HT1080 (cell line): ENCODE measurements at places on chromosomes 6 and 20. TPM values are rescaled to one million over a fixed set of nuclear protein-coding genes. Genes with fewer than 3 reads are reported as not detected.

Gene PERP
- 39.9 and 60.2 TPM in 2 replicates for total RNA-seq

Gene SLC35F1
- 0.05 and 0.07 TPM in 2 replicates for total RNA-seq

Gene ACTL10
- total RNA-seq: 0.06 TPM in 1 of 2 replicates, not detected in the other

DNA sequence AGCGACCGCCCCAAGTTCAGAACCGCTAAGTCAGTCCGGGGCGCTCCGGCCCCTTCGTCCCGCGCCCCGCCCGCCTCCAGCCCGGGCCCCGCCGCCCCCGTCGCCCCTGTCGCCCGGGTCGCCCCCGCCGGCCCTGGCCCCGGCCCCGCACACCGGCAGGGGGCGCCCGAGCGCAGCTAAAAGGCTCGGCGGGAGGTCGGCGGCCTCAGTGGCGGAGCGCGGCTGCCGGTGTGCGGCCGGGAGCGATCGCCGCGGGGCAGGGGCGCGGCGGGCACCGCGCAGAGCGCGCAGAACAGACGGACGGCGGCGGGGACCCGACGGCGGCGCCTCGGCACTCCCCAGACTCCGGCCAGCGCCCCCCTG, at the start of gene FNDC1:
FNDC1 (plus strand) TSS at position 208 of the 363 bp plus-strand sequence. CDS start 197 bp downstream, outside the sequence.
- no peak for DNase-seq

- DNase-seq: no peak
Measured at GRCh38 chr6:61585504-61585903, 700.5 kb downstream of the KHDRBS2 start.

DNA sequence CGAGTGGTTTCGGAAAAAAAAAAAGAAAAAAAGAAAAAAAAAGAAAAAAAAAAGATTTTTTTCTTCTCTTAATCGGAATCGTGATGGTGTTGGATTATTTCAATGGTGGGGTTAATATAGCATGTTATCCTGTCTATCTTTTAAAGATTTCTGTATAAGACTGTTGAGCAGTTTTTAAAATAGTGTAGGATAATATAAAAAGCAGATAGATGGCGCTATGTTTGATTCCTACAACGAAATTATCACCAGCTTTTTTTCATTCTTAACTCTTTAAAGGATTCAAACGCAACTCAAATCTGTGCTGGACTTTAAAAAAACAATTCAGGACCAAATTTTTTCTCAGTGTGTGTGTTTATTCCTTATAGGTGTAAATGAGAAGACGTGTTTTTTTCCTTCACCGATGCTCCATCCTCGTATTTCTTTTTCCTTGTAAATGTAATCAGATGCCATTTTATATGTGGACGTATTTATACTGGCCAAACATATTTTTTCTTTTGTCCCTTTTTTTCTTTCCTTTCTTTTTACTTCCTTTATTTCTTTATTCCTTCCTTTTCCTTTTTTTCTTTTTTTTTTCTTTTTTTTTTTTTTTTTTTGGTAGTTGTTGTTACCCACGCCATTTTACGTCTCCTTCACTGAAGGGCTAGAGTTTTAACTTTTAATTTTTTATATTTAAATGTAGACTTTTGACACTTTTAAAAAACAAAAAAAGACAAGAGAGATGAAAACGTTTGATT, 3.6 kb downstream of the SOX4 start:
- peak; percentile 61 for DNase-seq

GRCh38 chr6:109447878-109448555, 7.5 kb downstream of the SMPD2 start:
- peak; percentile 28 for DNase-seq

DNA sequence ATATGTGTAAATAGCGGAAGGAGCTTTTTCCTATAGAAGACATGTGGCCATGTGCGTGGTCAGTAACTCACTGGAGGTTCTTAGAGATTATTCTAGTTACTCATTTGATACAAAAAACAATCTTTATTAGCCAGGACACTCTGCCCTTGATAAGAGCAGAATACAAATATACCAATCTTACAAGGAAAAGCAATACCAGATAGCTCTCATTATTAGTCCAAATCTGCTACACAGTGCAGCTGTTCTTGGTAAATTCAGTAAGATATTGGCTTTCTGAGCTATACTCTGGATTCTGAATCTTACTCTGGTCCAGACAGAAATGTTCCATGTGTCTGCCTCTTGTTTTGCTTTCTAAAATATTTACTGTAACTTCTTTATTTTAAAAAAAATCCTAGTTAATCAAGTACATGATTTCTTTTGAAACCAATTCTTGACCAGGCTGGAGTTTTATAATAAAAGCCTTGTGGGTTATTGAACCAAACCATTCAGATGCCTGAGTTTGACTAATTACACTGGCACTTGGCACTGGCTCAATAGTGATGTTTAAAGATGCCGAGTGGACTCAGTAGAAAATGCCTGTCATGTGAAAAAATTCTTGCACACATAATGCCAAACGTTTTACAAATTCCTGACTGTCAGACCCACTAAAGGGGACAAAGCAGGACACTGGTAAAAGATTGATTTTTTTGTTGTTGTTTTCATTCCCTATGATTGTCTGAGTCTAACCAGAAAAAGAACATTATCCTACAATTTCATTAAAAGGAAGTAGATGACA, 242.8 kb upstream of the TCF21 start:
- DNase-seq: peak; percentile 74

DNA sequence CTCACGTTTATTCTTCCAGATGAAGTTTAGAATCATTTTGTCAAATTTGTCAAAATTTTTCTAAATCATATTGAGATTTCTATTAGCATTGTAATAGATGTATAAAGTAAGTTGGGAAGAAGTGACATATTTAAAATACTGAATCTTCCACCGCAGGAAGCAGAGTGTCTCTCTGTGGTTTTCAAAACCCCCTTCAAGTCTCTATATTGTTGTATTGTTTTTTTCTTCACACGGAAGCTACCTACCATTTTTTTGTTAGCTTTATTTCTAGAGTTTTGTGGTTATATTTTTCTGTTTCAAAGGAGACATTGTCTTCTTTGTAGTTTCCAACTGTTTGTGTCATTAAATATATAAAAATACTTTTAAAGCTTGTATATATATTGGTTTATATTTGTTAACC, 188.6 kb downstream of the ZDHHC14 start:
- DNase-seq: no peak

GRCh38 chr20:13852306-13852705, 67.5 kb downstream of the NDUFAF5 start:
- DNase-seq: no peak
